ENCODE measurements at places on chromosomes 1 and 21.

- no peak for DNase-seq
Measured at GRCh38 chr1:2605509-2606395, 19.2 kb downstream of the PRXL2B start.

DNA sequence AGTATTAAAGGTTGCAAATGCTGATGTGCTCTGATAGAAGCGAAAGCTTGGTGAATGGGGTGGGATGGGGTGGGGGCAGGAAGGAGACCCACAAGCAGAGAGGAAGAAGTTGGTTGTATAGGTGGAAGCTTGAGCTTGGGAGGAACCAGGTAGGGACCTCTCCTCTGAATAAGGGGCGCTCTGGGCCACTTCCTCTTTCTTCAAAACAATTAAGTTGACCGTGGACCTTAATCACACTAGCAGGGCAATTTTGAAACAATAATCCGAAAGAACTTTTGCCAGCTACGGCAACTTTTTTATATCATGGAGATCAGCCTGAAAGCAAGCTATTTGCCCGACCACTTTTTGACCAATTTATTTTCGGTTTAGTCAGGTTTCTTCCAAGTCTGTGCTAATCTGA lies 1.9 kb upstream of the DYRK1A start:
- no peak for DNase-seq

DNA sequence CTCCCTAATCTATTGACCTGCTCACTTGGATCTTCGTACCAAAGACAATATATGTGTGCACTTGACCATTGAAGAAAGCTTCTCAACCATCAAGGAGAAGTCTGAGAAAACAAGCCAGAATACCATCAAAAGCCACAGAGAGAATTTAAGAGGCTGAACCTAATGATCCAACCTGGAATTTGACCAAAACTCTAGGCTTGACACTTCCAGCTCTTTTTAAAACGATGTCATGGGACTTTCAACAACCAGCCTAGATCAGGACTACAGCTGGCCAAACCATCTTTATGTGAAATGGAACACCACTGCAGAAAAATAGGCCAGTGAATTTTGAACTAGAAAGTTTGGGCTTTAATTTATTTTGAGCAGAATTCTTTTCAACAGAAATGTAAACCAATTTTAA lies 444.4 kb downstream of the LTN1 start:
- DNase-seq, result no peak

- no peak for DNase-seq
Measured at GRCh38 chr1:247288341-247288740, 32.5 kb downstream of the VN1R5 start.

DNA sequence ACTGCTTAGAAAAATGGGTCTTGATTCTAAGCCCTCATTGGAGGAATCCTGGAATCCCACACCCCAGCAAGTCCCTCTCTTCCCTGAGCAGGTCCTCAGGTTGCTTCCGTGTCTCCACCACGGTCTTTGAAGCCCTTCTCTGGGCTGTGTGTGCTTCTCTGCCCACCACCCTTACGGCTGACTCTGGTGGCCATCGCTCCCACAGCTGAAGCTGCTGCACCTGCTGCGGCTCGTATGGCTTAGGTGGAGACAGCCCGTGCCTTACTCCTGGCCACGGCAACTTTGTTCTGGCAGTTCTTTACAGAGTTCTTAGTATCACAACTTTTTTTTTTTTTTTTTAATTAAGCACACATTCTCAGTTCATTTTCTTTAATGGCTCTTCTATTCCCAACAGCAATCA lies 10.9 kb upstream of the KIF26B start:
- DNase-seq, result no peak

DNA sequence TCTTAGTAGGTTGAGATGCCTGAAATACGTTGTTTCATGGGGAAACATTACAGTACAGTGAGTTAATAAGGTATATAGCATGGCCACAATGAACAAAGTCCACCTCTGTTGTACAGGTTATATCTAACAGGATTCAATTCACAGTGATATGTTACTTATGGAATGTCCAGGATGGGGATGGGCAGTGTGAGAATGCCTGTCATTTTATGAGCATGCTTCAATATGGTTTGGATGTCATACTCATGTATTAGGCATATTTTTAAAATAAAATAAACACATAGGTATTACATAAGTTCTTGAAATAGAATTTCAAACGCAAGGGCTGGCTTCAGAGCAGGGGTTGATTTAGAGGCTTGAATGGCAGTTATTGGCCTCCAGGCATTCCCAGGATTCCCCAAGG lies 6.1 kb upstream of the PHLDA3 start:
- DNase-seq, result no peak

DNA sequence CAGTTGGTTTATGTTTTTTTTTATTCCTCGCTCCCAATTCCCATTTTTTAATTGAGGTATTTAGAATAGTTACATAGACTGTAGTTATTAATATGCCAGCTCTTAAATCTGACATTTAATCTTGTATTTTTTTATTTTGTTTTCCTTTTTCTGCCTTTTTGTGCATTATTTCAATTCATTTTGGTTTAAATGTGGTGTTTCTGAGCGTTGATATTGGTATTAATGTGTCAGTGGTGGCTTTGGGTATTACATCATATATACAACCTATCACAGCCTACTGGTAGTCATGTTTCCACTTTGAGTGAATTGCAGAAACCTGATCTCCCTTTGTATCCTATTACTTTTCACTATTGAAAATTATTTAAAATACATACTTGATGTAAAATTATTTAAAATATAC lies 1027.3 kb downstream of the KCNT2 start:
- no peak for DNase-seq

DNA sequence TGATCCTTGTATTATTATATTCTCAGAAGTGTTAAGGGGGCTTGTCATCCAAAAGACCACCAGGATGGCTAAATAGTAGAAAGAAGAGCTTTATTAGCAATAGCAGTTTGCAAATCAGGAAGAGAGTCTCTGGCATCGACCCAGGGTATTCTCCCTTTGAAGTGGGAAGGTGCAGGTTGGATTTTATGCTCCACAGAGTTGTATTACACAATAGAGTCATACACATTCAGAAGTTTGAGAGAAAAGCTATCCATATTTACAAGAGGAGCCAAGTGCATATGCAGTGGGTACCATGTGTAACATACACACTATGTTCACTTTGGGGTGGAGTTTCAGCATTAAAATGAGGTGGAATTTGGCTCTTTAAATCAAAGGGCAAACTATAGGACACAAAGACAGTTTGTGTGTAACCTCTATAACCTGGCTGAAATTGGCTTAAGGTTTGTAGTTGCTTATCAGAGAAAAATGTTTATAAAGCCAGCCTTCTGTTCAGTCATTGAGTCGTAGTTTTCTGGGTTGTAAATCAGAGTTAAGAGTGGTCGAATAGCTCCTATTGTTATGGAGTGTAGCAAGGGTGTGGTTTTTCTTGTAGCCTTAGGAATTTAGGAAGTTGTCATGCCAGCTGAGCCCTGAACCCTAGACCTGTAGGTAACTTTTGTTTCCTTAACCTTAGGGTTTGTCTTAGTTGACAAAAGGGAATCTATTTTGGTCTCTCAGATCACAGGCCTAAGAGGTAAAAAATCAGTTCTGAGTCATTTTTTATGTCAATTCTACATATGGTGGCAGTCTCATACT lies 125.3 kb downstream of the DNM3 start:
- DNase-seq, result no peak

GRCh38 chr21:35711661-35712060 lies 348.7 kb downstream of the SETD4 start:
- no peak for DNase-seq

DNA sequence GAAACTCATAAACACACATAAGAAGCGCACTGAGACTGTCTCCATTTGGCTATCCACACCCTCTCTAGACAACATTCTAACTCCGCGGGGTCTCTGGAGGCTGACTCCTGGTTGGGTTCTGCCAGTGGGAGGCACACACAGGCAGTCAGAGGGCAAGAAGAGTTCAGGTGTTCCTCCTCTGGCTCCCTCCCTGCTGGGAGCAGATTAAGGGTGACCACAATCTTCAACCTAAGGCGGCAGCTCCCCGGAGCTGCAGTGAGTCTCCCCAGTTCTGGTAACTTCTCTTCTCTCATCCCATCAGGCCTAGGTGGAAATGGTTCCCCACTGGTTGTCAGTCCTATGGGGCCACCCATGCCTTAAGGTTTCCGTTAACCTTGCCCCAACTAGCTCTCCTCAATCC lies 7.4 kb upstream of the TENT5C start:
- no peak for DNase-seq

GRCh38 chr1:219460896-219461815 lies 151.7 kb downstream of the ZC3H11B start:
- DNase-seq, result no peak

DNA sequence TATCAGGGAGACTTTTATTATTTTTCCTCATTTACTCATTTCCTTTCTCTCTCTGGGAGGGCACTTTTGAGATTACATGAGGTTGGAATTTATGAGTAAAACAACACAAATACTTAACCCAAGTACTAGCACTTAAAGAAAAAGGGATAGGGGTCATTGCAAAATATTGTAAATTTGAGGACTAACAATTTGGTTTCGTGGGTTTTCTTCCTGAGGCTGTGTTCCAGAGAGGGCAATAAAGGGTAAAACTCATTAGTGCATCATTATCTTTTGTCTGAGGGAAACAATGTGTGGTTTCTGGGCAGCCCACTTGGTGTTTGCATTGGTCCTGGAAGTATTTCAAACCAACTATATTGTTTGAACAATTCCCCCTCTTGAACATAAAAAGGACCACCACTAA lies 96.5 kb downstream of the GREM2 start:
- DNase-seq, result no peak

GRCh38 chr1:220748089-220748934 lies at the start of gene MTARC2:
Gene MTARC2, plus strand, starts transcription at chr1:220748322. Its CDS starts 210 bp downstream, at chr1:220748532.
- DNase-seq, result peak; percentile 69

DNA sequence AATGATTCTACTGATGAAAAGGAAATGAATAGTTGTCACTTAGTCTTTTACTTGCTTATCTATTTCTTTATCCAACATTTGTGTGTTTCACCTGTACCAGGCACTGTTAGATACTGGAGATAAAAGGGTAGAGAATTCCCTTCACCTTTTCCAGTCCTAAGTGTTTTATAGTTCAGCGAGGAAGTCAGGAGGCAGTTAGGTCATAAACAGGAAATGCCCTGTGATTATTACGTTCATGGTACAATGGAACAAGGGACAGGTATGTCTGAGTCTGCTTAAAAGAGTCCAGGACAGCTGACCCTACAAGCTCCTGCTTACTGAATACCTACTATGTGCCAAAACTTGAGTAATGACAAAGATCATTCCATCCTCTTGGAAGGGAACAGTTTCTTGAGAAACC lies 77.8 kb downstream of the TNR start:
- no peak for DNase-seq

- DNase-seq, result no peak
Measured at GRCh38 chr21:45423968-45424853, 19.2 kb downstream of the COL18A1 start.

DNA sequence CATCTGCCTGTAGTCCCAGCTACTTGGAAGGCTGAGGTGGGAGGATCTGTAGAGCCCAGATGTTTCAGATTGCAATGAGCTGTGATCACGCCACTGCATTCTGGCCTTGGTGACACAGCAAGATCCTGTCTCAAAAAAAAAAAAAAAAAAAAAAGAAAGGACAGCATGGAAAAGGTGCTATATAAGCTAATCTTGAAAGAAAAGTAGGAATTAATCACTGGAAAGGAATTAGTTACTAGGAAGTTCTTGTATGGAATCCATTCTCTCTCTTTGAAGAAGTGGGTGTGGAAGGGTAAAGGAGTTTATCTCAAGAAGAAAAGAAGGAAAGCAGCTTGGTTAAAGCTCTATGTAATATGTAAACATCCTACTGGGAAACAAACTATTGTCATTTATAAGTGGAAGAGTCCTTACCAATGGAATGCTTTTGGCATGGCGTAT lies 339.2 kb downstream of the DPYD start:
- DNase-seq, result no peak

- no peak for DNase-seq
Measured at GRCh38 chr1:59124166-59124565, 172.7 kb upstream of the FGGY start.

DNA sequence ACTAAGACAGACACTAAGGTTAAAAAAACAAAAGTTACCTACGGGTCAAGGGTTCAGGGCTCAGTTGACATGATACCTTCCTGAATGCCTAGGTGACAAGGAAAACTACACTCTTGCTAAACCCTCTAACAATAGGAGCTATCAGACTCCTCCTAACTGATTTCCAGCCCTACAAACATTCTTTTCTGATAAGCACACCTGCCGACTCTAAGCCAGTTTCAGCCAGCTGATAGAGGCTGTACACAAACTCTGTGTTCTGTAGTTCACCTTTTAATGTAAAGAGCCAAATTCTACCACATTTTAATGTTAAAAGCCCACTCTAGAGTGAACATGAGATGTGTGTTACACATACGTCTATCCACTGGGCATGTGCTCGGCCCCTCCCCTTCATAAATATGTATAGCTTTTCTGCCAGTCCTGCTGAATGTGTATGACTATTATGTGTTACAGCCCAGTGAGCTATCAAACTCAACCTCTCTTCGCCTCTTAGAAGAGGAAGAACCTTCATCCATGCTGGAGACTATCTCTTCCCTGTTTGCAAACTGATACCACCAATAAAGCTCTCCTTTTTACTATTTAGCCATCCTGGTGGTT lies 40.0 kb upstream of the FAM163A start:
- no peak for DNase-seq

DNA sequence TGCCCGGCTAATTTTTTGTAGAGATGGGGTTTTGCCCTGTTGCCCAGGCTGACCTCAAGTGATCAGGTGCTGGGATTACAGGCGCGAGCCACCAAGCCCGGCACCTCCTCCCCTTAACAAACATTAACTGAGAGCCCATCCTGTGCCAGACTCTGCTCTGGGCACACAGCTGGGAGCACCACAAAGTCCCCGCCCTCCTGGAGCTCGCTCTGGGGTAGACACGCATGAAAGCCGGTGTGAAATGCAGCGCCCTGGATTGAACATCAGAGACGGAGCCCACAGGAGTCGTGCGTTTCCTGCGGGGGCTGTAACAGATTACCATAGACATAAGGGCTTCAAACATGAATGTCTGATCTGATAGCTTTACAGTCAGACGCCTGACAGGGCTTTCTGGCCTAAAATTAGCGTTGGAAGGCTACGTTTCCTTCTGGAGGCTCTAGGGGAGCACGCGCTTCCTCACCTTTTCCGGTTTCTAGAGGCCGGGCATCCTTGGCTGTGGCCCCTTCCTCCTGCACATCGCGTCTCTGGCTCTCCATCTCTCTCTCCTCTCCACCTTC lies 14.3 kb downstream of the SLC27A3 start:
- no peak for DNase-seq

GRCh38 chr1:41752514-41753170 lies 166.1 kb downstream of the HIVEP3 start:
- no peak for DNase-seq

GRCh38 chr1:77489910-77490309 lies 192.5 kb downstream of the ZZZ3 start:
- no peak for DNase-seq

DNA sequence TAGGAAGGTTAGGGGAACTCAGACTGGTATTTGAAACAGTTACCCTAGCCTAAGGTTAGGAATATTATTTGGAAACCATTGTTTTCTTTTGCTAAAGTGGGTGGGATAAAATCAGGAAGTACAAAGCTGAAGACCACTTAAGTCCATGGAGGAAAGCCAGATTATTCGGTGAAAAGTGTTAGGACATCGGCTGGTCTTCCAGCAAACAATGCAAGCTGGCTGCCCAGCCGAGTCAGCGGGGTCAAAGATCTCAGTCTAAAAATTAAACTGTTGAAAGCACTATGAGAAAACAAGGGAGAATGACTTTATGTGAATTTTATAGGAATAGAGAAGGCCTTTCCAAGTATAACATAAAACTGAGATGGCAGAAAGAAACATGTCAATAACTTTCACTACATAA lies 231.7 kb downstream of the KCNJ6 start:
- no peak for DNase-seq

GRCh38 chr21:27149034-27149433 lies 182.1 kb upstream of the ADAMTS5 start:
- DNase-seq, result no peak

Data from NCI-H1417 treated with DMSO at 0.1 percent for 48 hours (cell line).